K562 (cell line): ENCODE measurements at places on chromosomes 13 and 19.
A peak's percentile ranks its signal among the peaks of the same experiment; 100 is the strongest.

DNA sequence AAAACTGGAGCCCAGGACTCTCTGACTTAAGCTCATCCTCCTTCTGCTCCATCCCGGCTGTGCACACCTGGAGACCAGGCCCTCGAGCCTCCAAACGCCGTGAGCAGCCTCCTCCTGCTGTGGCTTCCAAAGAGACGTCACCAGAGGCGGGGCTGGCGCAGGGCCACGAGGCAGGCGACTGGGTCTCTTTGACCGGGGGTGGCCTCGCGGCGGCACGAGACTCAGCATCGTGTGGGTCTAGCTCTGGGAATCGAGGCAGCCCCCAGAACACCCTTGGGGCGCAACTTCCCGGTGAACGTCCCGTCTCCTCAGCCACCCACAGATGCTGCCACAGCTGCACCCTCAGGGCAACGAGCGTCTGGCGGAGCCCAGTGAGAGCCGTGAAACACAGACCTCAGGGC, 22.8 kb downstream of the RASA3 start:
- peaks cover 44% of the 10 kb centered on the region for H3K4me1 ChIP-seq
- DNase-seq = no peak
- H3K27me3 ChIP-seq = no peaks in the 10 kb centered on the region
- H3K4me3 ChIP-seq = no peak overlapping the region
- no peaks in the 10 kb centered on the region for H3K36me3 ChIP-seq

- no peak overlapping the region for H3K4me3 ChIP-seq
- DNase-seq = no peak
- no peaks in the 10 kb centered on the region for H3K4me1 ChIP-seq
- H3K27me3 ChIP-seq = no peaks in the 10 kb centered on the region
These were observed 114.4 kb upstream of the IRS2 start for GRCh38 chr13:109900741-109901140.

DNA sequence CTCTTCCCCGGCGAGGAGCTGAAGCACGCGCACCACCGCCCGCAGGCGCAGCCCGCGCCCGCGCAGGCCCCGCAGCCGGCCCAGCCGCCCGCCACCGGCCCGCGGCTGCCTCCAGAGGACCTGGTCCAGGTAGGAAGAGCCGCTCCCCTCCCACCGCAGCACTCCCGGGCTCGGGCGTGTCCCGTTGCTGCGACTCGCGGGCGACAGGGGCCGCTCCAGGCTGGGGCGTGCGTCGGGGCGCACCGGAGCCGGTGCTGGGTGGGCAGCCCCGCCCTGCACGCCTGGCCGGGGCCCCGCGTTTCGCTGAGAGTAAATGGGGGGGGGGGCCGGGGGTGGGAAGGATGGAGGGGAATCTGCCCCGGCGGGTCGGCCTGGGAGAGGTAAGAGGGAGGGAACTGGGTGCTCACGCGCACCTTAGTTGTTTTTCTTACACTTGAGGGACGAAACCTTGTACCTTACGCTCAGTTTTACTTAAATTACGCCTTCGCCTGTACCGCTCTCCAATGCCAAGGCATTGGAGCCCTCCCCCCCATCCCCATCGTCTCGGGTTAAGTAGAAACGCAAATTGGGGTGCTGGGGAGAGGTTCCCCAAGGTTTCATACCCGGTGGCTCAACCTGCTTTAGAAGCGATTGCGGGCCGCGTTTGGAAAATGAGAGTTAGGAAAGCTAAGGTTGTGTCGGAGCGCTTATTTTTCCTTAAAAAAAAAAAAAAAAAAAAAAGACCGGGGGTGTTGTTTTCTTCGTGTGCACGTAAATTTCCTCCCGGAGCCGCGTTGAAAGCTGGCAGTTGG, 850 bp downstream of the KLF5 start:
- H3K4me1 ChIP-seq = peaks cover 13% of the 10 kb centered on the region
- no peaks in the 10 kb centered on the region for H3K36me3 ChIP-seq
- peaks cover 5% of the 10 kb centered on the region for H3K27me3 ChIP-seq
- DNase-seq = peak; percentile 45
- H3K4me3 ChIP-seq = peak overlapping the region; percentile 45

DNA sequence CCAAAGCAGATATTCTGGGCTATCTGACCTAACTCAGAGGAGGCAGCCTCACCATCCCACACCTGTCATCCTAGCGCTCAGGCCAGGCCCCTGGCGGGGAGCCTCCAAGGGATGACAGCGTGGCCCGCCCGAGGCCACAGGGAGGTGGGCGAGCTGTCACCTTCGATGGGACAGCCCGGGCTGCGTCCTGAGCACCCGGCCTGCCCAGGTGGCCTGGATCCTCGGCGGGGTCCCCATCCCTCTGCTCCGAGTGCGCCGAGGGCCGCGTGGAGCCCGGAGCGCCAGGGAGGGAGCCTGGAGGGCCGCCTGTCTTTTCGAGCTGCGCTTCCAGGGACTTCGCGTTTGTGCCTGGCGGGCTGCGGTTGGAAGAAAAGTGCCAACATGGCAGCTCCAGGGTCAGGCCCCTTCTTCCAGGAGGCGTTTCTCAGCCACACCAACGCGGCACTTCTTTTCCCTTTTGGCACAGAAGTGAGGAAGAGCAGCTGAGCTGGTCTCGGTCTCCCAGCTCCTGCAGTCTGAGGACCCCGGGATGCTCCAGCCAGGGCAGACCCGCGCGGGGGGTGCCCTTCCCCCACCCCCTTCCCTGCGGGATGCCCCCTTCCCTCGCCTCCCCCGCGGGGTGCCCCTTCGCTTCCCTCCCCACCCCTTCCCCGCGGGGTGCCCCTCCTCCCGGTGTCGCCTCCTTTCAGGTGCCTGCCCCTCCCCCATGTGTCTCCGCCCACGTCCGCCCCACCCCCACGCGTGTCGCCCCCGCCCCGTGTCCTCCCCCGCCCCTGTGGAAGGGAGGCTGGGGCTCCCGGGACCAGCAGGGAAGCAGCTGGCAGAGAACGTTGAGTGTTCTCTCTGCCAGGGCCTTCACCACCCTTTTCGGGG, 42.3 kb downstream of the GJA3 start:
- peak overlapping the region; percentile 54; the same call in 1 of the 3 replicates for H3K27ac ChIP-seq
- no peaks in the 10 kb centered on the region for H3K36me3 ChIP-seq
- peaks cover 4% of the 10 kb centered on the region; the same call in 1 of the 3 replicates for H3K4me1 ChIP-seq
- H3K27me3 ChIP-seq = no peaks in the 10 kb centered on the region

DNA sequence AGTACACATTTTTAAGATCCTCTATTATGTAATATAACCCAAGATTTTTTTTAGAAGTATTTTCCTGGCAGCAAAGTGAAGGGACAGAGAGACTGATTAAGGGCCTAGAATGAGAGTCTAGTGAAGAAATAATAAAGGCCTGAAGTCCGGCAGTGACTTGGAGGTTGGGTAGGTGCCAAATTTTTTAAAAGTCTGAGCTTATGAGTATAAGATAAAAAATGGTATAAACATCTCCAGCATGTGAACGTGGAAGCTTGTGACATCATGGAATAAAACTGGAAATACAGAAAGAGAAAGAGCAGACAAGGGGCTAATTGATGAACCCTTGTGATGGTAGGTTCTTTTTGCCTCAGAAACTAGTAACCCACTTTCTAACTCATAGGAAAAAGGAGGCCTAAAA, 174.6 kb downstream of the SUCLA2 start:
- H3K4me1 ChIP-seq = no peaks in the 10 kb centered on the region
- H3K36me3 ChIP-seq = no peaks in the 10 kb centered on the region
- H3K27ac ChIP-seq = no peak overlapping the region

DNA sequence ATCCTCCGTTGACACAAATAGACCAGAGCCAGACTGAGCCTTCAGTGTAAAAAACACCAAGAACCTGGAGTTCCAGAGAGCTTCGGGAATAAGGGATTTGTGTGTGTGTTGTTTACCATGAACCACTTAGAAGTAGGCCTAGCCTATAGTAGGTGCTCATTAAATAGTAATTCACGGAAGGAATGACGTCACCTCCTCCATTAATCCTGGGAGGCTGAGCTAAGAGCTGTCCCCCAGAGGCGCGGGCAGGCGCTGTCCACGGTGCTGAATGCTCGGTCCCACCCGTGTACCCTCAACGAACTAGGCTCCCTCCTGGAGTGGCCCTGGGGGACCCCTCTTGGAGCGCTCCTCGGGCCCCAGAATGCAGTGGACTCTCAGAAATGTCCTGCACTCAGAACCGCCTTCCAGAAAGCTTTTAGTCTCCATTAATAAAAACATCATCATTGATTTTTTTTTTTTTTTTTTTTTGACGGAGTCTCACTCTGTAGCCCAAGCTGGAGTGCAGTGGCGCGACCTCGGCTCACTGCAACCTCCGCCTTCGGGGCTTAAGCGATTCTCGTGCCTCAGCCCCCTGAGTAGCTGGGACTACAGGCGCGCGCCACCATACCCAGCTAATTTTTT, 6.5 kb downstream of the UNC13A start:
- H3K4me3 ChIP-seq = no peak overlapping the region
- no peaks in the 10 kb centered on the region for H3K36me3 ChIP-seq
- H3K27ac ChIP-seq = no peak overlapping the region
- peaks cover 19% of the 10 kb centered on the region for H3K4me1 ChIP-seq
- DNase-seq = peak; percentile 85

GRCh38 chr13:114282041-114282670, 755 bp downstream of the UPF3A start:
- DNase-seq = peak; percentile 62
- peaks cover 33% of the 10 kb centered on the region for H3K4me1 ChIP-seq
- H3K27ac ChIP-seq = peak overlapping the region; percentile 58
- peak overlapping the region; percentile 71 for H3K4me3 ChIP-seq

DNA sequence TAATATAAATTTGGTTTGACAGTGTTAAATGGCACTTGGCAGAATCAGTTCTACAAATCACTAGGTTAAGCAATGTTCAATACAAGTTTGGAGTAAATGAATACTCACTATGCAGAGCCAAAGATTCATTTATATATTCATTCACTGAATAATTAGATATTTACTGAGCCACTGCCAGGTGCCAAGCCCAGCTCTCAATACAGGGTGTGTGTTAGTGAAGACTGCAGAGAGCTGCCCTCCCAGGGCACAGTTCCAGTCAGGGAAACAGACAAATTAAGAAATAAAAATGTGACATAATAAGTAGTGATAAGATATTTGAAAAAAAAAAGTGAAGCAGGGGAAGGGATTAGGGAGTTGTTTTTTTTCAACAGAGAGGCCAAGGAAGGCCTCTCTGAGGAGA, 411.7 kb downstream of the KCNRG start:
- no peak overlapping the region for H3K4me3 ChIP-seq
- no peak for DNase-seq
- H3K4me1 ChIP-seq = peaks cover 34% of the 10 kb centered on the region; the same call in 2 of the 3 replicates
- no peak overlapping the region for H3K27ac ChIP-seq
- no peaks in the 10 kb centered on the region for H3K27me3 ChIP-seq

DNA sequence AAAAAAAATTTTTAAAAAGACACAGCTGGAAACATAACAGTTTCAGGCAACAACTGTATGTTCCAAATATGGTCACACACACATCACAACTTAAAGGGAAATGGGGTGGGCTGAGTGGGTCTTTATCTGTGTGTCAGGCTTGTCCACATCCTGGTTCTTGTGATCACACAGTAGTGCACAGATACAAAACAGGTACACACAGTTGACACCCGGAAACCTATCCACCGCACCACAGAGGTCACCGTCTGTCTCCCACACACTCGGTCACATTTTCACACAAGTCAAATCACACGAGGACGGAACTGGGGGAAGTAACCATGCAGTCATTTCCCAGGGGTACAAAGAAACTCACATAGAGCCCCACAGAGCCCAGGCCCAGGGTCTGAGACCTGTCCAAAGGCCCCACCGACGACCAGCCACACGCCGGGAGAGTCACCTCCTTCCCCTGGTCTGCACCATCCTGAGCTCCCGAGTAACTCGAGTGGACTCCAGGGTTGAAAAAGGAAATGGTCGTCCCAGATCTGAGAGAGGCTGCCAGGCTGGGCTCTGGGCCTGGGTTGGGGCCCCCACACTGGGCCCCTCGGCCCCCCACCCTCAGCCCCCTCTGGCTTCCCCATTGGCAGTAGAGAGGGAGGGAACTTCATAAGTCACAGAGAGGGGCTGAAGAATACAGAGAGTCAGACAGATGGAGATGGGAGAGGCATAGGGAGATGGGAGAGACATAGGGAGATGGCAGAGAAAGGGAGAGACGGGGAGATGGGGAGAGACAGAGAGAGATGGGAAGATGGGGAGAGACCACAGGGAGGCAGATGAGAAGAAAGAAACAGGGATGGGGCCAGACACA, 1.3 kb upstream of the PPAN start:
- H3K4me3 ChIP-seq = no peak overlapping the region
- H3K27ac ChIP-seq = peak overlapping the region; percentile 74
- peaks cover 47% of the 10 kb centered on the region for H3K4me1 ChIP-seq
- DNase-seq = peak; percentile 79
- H3K36me3 ChIP-seq = peaks cover 30% of the 10 kb centered on the region
- no peaks in the 10 kb centered on the region for H3K27me3 ChIP-seq

- DNase-seq = no peak
- no peaks in the 10 kb centered on the region for H3K4me1 ChIP-seq
- H3K4me3 ChIP-seq = no peak overlapping the region
- no peaks in the 10 kb centered on the region for H3K36me3 ChIP-seq
- no peaks in the 10 kb centered on the region for H3K27me3 ChIP-seq
- H3K27ac ChIP-seq = no peak overlapping the region
These were observed 80.7 kb upstream of the OLFM4 start for GRCh38 chr13:52947921-52948373.

GRCh38 chr19:49422407-49423070, 702 bp downstream of the PTH2 start:
- H3K36me3 ChIP-seq = no peaks in the 10 kb centered on the region
- peak overlapping the region; percentile 50; the same call in 2 of the 3 replicates for H3K27ac ChIP-seq
- DNase-seq = peak; percentile 91
- no peaks in the 10 kb centered on the region for H3K27me3 ChIP-seq
- H3K4me3 ChIP-seq = peak overlapping the region; percentile 9; the same call in 1 of the 2 replicates

GRCh38 chr13:73138276-73138637, 79.5 kb downstream of the KLF5 start:
- peaks cover 3% of the 10 kb centered on the region; the same call in 1 of the 3 replicates for H3K27me3 ChIP-seq
- DNase-seq = no peak
- H3K4me3 ChIP-seq = no peak overlapping the region
- no peak overlapping the region for H3K27ac ChIP-seq

GRCh38 chr13:43022934-43023288, 475 bp upstream of the DNAJC15 start:
- peaks cover 7% of the 10 kb centered on the region for H3K27me3 ChIP-seq
- no peak overlapping the region for H3K4me3 ChIP-seq
- no peaks in the 10 kb centered on the region for H3K4me1 ChIP-seq

DNA sequence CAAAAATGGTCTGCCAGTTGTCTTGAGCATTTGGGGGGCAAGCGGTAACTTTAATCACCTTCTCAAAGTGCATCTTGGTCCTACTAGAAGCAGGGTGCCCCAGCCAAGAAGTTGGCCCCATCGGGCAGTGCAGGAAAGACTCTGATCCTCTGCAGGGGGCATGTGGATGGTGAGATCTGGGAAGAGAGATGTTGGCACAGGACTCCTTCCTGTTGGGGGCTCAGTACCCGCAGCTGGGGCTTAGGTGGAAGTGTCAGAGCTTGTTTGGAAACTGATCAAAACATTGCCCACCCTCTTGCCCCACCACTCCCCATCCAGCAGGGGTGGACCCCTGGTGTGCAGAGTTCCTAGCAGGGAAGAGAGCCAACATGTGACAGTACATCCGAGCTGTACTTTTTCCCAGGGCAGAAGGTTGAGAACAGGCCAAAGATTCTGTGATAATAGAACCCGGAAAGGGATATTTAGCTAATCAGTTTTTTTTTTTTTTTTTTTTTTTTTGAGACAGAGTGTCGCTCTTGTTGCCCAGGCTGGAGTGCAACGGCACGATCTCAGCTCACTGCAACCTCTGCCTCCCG, 8.8 kb downstream of the RRAS start:
- H3K4me3 ChIP-seq = no peak overlapping the region
- peaks cover 13% of the 10 kb centered on the region for H3K4me1 ChIP-seq
- peaks cover 12% of the 10 kb centered on the region; the same call in 1 of the 3 replicates for H3K36me3 ChIP-seq
- H3K27me3 ChIP-seq = no peaks in the 10 kb centered on the region
- no peak overlapping the region for H3K27ac ChIP-seq
